Posterior cingulate gyrus (tissue), 11 donors: ENCODE measurements at places on chromosomes 4 and X.
A peak's percentile ranks its signal among the peaks of the same experiment; 100 is the strongest.

GRCh38 chr4:76061982-76062381 is 12.5 kb upstream of the ART3 start:
- no peak for DNase-seq

GRCh38 chr4:4394644-4395043 is 7.7 kb downstream of the NSG1 start:
- no peak for DNase-seq

- no peak for DNase-seq
Observed at GRCh38 chrX:23554304-23554703, 113.0 kb upstream of the PRDX4 start.

DNA sequence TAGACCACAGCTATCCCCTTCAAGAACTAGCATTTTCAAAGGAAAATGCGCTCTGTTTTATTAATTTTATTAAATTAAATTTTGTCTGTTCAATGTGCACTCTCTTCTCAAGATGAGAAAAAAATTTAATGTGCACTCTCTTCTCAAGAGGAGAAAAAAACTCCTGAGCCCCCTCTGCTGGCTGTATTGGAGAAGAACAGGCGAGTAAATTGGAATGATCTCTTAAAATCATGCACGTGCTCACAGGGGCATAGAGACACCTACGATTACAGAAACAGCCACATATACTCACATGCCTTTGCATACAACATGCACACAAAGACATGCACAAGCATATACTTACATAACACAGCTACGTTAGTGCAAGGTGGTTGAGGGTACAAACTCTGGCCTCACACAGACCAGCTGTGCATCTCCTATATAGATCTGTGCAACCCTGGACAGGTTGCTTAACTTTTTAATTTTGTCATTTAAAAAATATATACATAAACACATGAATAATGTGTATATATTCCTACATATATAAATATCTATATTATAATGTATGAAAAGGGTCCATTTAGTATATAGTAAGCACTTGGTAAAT is 176.2 kb upstream of the CXorf66 start:
- DNase-seq = peak; percentile 11

GRCh38 chrX:87517571-87518141 is at the start of gene KLHL4:
Gene KLHL4 (plus strand): TSS chrX:87517802. CDS start chrX:87517894, 92 bp downstream.
- peak; percentile 23 for DNase-seq
